ENCODE measurements at places on chromosomes 6 and 20.
A peak's percentile ranks its signal among the peaks of the same experiment; 100 is the strongest.

DNA sequence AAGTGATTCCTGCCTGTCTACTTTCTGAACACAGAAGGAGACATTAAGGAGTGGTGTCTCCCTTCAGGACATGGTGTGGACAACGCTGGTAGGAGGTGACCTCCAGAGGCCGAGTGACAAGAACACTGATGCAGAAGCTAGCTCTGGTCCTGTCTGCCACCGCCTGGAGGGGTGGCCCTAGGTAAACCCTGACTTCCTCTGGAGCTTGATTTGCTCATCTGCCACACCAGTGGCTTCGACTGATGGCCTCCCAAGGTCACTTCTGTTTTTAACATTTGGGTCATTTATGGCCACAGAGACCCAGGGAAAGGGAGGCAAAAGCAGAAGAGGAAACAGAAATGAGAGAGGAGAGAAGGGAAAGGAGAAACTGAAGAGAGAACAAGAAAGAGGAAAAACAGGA, 49.4 kb upstream of the SLC22A23 start:
- DNase-seq, result no peak

DNA sequence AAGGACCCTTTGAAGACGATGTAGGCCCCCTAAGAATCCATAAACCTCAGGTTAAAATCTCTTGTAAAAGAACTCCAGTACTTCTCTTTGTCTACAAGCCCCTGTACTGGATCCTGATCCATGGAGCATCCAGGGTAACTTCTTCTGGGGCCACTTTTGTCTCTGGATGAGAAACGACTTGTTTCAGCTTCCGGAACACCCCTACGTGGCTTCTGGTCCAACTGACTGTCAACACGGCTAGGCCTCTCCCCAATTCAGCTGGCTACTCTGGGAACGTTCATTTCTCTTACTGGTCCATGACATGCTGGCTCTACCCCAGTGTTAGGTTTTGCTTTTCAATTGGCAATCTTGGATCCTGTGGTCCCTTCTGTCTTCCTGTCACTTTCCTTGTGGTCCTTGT, 198.0 kb downstream of the BACH2 start:
- no peak for DNase-seq

GRCh38 chr20:42364446-42364845, 746.3 kb upstream of the CHD6 start:
- DNase-seq, result no peak

DNA sequence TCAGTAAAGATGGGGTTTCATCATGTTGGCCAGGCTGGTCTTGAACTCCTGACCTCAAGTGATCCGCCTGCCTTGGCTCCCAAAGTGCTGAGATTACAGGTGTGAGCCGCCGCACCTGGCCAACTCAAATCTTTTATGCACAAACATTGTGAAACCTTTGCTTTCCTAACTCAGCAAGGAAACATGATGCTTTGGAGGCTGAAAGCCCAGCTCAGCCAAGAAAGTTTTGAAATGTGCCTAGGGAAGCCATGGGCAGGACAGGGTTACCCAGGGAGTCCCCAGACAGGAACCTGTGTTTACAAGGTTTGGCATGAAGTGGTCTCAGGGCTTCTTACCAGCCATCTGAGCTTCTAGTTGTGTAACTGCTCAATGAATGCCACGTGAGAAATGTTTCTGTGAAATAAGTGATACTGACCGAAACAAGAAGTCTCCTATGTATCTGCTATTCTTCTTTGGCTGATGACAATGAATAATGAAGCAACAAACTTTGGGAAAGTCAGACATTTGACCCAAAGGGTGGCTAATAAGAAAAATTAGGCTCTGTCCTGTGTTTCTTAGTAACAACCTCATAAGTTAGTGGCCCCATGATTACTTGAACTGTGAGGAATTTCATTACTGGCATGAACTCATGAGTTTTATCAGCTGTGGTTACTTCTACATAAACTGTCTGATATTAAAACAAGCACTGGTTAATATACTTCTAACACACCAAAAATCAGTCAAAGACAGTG, 163.5 kb downstream of the KIF6 start:
- DNase-seq, result no peak

DNA sequence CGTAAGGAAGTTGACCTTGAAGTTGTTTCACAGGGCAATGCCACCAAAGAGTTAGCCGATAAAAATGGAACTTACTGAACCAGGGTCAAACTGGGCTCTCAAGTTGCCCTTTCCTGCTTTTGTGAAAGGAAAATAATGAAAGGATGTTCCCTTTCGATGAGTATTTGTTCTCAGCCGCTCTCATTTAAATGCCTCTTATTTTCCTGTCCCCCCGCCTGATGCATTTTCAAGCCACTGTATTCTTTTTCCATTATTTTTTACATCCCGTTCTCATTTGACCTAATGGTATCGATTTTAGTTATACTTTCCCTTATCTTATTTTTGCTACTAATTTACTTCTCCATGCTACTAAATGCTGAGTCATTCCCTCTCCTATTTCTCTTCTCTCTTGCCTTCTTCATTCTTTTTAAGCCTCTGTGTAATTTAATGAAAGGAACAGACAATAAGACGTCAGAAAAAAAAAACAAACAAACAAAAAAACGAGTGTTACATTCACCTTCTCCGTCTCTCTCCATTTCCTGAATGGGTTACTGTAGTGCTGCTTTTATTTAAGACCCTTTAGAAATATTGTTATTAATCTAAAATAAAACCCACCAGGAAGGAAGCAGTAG, 655 bp upstream of the NDUFAF4 start:
- peak; percentile 15 for DNase-seq

DNA sequence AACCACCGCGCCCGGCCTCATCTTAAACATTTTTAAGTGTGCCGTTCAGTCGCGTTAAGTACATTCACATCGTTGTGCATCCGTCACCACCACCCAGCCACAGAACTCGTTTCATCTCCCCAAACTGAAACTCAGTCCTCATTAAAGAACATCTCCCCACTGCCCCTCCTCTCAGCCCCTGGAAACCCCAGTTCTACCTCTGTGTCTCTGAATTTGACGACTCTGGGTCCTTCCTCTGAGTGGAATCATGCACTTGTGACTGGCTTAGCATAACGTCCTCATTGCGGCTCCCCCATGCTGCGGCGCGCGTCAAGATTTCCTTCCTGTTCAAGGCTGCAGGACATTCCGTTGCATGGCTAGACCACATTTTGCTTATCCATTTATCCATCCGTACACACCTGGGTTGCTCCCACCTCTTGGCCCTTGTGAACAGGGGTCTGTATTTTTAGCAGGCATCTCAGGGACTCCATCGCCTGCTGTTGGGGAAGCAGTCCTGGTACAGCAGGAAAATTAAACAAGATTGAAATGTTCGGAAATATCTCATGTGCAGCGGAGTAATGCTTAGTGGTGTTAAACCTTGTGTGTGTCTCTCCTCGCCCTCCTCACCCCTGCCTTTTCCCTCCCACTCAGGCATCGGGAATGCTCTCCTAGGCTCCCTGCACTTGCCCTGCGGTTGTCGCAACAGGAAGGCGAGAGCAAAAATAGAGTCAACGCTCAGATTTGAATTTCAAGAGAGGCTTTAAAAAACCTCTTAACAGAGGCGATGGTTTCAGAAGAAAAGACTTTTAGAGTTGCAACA, 127.9 kb downstream of the PXDC1 start:
- no peak for DNase-seq

GRCh38 chr6:88964509-88964908, 1.1 kb upstream of the RNGTT start:
- DNase-seq, result no peak

GRCh38 chr20:33345342-33345741, 56.0 kb downstream of the CDK5RAP1 start:
- DNase-seq, result no peak

- no peak for DNase-seq
Observed at GRCh38 chr6:142413111-142413510, 111.3 kb downstream of the ADGRG6 start.

DNA sequence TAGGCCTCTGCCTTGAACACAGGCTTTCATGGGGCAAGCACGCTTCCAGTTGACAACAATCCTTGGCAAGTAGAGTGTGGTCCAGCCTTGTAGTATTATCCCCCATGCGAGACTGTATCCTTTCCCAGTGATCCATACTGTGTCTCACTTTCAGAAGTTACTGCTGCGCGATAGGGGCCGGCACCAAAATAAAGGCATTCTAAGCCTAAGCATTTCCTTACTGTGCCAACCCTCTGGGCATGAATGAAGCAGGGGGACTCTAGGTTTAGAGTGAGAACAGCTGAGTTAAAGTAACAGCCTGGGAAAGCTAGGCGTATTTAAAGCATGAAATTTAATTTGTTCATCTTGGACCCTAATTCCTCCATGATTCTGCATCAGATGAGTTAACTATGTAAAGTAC, 39.4 kb downstream of the CD164 start:
- DNase-seq, result no peak

GRCh38 chr6:107488174-107488874, 1.6 kb upstream of the SOBP start:
- no peak for DNase-seq

DNA sequence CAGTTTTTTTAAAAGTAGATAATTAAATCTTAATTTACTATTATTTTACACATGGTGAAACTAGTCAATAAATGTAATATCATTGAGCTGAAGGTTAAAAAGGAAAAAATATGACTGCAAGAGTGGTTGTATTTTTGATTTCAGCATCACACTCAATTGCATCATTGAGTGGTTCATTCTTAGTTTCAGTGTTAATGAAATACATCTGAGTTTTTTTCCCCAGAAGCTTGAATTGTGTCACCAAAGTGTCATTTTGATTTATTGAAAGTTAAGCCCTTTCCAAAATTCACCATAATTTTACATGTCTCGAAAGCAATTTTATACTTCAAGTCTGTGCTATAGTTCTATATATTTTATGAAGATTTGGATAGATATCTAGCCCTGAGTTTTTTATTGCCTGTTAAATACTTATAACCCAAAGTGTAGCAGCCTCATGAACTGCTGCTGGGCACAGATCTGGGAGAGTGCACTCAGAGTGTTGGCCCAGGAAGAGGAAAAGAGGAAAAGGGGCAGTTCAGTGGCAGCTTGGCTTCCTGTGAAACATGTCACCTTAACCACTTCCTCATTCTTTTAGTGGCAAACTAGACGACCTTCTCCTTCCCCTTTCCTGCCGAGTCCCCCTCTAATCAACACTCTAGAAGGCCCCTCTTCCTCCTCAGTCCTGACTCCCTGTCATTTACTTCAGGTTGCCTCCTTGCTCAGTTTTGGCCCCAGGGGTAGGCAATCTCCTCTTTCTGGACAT, 140.7 kb downstream of the ESR1 start:
- DNase-seq, result no peak

- DNase-seq, result no peak
Observed at GRCh38 chr20:19070026-19070425, 142.4 kb upstream of the SLC24A3 start.

DNA sequence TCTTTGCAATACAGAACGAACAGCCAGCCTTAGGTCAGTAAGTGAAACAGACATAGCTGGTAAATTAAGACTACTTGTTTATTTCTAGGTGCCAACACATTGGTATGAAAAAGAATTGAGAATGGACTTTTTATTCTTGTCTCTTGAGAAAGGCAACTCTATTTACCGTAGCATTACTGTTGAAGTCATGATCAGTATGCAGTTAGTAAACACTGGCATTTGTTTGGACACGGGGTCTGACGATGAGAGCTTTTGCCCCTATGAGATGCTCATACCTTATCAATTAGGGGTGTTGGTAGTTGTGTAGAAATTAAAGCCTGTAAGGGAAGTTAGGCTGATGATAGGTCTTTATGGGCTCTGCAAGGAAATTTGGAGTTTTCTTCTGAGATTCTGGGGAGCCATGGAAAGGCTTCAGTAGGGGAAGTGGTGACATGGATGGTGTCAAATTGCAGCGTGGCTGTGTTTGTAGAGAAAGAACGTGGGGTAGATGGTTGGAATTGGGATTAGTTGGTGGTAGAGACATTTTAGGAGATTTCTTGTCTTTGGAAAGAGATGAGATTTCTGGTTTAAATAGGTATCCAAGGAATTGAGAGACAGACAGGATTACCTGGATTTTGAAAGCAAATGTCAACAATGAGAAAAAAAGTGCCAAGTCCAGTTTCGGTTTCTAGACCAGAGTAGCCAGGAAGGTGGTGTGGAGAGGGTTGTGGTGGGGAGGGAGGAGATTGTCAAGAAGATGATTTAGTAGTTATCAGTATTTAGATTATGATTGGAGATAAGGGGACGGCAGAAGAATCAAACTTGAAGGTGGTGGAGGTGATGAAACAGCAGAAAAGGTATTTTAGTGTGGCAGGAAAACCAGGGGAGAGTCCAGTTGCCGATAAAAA, 116.6 kb downstream of the JARID2 start:
- no peak for DNase-seq

DNA sequence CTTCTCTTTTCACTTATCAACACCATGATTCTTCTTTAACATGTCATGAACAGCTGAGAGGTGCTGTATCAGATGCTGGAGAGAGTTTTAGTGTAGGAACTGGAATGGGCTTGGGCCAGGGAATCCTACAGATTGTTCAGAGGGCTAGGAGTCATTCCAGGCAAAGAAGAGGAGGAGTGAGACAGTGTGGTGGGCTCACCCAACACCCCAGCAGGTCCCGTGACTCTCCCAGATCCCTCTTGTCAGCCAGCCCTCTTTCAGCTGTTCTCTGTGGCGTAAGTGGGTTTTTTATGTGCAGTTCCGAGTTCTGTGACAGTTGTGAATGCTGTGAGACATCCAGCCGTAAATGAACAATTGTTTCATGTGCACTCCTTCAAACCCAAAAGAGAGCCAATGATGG, 31.4 kb upstream of the CEP162 start:
- DNase-seq, result no peak

DNA sequence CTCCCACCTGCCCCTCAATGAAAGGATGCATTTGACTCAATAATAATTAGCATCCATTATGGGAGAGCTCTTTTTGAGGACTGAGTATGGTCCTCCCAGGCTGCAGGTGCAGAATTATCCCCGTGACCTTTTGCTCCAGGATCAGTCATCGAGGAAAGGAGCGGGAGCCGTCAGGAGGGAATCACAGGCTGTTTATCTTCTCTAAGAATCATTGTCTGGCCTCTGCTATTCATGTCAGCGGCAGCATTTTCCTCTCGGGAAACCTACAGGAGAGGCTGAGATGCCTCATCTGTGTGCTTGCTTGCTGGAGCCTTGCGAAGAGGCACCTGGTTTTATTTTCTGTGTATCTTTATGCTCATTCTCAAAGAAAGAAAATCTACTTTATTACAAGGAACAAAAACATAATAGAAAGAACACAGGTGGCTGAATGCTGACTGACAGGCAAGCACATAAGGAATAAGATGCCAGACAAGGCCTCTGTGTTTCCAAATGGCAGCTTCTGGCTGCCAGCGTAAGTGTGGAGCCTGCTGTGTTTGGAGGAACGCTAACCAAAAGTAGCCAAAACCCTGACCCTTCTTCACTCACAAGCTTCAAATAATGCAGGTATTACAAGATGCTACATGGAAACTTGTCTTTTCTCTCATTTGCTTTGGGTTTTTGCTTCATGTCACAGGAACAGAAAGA, 539.1 kb upstream of the MARCKS start:
- DNase-seq, result peak; percentile 90

GRCh38 chr20:37649017-37649416, 44.8 kb upstream of the CTNNBL1 start:
- no peak for DNase-seq
